ENCODE measurements at places on chromosomes 2 and 18. TPM values are rescaled to one million over a fixed set of nuclear protein-coding genes. Genes with fewer than 3 reads are reported as not detected.

The RUFY4 gene
- total RNA-seq = 0.42 TPM

The FBLN7 gene
- total RNA-seq = 2.6 TPM

The REG3A gene
- not detected for total RNA-seq

The UCN gene
- 1.5 TPM for total RNA-seq

The UBE2E3 gene
- total RNA-seq = 53.7 TPM

The AFF3 gene
- total RNA-seq = 16.4 TPM

The DIS3L2 gene
- total RNA-seq = 32.3 TPM

DNA sequence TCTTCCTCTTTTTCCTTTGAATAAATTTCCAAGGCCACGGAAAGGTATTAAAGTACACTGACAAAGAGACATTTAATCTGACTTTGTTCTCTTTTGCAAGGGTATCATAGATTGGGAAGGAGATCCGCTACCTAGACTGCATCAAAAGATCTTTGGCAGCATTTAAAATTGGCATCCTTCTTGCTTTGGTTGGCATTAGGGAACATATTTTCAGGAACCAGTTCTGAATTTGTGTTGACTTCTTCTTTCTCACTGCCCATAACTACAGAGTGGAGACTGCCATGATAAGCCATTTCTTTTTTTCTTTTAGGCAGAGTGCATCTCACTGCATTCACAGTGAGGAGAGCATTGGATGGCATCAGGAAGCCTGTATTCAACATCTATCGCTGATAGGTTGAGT is 83.4 kb downstream of the DOCK10 start:
- DNase-seq = no peak

DNA sequence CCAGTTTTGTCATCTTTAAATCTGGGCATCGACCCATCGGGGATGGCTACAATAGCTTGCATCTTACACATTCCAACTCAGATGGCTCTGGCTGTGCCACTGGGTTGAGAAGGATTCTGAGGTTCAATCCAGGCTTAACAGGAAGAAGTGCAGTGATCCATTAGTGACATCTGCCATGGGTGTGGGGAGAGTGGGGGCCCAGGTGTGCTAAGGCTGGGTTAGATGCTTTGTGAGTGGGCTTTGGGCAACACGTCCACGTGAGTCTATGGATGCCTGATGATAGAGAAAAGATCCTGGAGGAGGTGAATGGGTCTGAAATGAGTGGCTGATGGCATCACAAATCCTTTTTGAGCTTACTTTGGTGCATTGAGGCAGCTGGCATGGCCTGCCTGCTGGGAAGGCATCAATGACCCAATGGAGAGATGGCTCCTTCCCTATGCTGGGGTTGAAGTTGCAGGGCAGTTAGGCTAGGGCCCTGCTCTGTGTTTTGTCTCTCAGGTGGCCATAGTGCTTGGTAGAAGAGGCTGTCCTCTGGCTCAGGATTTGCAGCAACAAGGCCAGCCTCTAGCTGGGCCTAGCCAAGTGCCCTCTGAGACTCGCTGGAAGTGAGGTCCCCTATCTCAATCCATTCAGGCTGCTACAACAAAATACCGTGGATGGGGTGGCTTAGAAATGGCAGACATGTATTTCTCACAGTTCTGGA is 56.7 kb downstream of the HS1BP3 start:
- DNase-seq = peak; percentile 19

- DNase-seq = no peak
Measured at GRCh38 chr2:219356834-219357233, 24.3 kb upstream of the RESP18 start.

- DNase-seq = no peak
Measured at GRCh38 chr18:22031611-22032010, 137.8 kb upstream of the GATA6 start.

- peak; percentile 36 for DNase-seq
Measured at GRCh38 chr2:200863782-200864175, 679 bp downstream of the CLK1 start.

DNA sequence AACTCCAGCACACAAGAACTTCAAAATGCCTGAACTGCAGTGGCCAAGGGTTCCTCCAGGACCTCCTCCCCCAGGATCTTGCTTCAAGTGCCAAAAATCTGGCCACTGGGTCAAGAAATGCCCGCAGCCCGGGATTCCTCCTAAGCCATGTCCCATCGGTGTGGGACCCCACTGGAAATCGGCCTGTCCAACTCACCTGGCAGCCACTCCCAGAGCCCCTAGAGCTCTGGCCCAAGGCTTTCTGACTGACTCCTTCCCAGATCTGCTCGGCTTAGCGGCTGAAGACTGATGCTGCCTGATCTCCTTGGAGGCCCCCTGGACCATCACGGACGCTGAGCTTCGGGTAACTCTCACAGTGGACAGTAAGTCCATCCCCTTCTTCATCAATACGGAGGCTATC is 306.4 kb downstream of the RBM43 start:
- peak; percentile 57 for DNase-seq

DNA sequence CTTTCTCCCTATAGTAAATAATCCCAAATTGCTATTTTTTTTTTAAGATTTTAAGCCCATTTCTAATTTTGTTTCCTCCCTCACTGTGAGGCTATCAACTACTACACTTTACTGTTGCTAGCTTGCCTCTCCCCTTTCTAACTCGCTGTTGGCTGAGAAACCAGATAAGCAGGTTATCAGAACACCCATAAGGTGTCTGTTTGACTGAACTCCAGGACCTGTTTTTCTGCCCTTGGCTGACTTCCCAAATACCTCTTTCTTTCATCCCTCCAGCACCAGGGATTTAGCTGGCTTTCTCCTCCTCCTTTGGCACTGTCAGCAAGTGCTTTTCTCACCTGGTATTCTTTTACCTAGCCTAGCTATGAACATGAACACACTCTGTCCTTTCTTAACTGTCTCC is 11.1 kb downstream of the TRAK2 start:
- DNase-seq = peak; percentile 80

DNA sequence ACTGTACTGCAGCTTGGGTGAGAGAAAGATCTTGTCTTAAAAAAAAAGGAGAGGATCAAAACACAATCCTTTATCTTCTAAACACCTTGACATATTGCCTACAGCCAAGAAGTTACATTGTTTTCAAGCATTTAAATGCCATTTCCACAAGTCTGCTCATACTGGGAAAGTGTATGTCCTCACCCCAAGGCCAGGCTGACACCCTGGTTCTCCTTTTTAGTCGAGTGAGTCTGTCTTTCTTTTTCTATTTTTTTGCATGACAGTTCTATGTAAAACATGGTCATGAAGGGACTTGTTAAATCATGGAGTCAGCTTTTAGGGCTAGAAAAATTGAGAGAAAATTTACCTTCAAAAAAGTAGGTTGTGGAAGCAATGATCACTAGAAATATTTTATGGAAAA is 233.3 kb downstream of the FAM210A start:
- no peak for DNase-seq

DNA sequence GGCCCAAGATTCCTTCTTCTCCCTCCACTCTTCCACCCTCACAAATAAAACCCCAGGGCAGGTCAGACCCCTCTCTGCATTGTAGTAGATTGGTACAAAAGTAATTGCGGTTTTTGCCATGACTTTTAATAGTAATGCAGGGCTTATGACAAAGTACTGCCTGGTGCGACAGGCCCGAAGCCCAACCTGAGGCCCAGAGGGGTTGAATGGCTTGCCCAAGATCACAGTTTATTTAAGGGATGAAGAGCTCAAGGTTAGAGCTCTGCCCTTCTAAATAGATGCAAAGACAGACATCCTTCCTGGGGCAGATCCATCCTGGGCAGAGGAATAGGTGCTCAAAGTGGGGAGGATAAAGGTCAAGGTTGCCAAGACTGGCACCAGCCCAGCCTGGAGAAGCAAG is 899 bp upstream of the PSTPIP2 start:
- no peak for DNase-seq

- DNase-seq = peak; percentile 64
Measured at GRCh38 chr2:226048611-226049010, 649.1 kb downstream of the NYAP2 start.

DNA sequence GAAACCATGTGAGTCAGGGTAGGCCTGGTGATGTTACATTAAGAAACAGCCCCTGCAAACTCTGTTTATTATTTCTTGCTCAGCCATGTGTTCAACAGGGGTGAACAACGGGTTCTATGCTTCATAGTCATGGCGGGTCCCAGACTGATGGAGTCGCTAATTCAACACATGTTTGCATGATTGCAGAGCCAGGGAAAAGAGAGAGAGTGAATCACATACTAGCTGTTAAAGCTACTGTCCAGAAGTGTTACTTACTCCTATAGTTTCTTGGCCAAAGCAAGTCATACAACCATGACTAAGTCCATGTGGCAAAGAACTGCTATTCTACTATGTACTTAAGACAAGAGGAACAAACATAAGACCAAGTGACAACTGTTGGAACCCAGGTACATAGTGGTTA is 241.2 kb upstream of the SKOR2 start:
- DNase-seq = no peak

GRCh38 chr18:51279367-51279984 is 82.0 kb upstream of the MEX3C start:
- DNase-seq = no peak

Measured in left lung (tissue), 14 donors.